Stimulated activated CD4-positive, alpha-beta T cell treated with anti-CD3 and anti-CD28 coated beads, Interleukin-12 subunit alpha, Interleukin-12 subunit beta, amount 100 ng/mL, for 24 hours (primary cell): ENCODE measurements at places on chromosomes 12 and 14.

- DNase-seq = no peak
These were observed 1.5 kb downstream of the WNK1 start for GRCh38 chr12:753611-754472.

DNA sequence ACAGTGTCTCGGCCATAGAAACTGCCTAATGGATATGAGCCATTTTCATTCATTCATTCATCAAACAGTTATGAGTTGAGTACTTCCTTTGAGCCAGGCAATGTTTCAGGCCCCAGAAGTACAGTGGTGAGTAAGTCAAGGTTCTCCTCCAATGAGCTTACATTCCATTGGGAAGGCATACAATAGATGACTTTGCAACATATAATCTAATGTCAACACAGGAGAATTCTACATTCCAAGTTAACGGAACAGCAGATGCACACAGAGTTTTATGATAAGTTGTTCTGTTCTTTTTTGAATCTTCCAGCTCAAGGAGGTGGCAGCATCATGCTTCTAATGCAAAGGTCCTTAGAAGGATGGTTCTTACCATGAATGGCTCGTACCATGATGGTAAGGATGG lies 3.2 kb upstream of the RFC5 start:
- no peak for DNase-seq

DNA sequence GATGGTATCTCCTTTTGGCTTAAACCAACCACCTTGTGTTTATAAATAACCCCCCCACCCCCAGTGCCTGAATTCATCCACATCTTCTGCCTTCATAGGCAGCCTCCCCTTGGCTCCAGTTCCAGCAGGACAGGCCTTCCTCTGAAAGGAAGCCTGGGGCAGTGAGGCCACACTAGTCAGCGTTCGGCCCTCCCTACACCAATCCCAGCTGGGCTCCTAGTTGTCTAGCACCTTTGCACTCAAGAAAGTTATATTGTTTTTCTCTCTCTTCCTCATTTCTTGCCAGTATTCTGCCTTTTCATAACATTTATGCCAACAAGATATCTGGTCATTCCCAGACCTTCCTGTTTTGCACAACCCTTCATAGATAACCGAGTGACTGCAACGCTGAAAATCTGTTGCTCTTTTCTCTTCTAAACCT lies 73.1 kb upstream of the ACTN1 start:
- DNase-seq = no peak

DNA sequence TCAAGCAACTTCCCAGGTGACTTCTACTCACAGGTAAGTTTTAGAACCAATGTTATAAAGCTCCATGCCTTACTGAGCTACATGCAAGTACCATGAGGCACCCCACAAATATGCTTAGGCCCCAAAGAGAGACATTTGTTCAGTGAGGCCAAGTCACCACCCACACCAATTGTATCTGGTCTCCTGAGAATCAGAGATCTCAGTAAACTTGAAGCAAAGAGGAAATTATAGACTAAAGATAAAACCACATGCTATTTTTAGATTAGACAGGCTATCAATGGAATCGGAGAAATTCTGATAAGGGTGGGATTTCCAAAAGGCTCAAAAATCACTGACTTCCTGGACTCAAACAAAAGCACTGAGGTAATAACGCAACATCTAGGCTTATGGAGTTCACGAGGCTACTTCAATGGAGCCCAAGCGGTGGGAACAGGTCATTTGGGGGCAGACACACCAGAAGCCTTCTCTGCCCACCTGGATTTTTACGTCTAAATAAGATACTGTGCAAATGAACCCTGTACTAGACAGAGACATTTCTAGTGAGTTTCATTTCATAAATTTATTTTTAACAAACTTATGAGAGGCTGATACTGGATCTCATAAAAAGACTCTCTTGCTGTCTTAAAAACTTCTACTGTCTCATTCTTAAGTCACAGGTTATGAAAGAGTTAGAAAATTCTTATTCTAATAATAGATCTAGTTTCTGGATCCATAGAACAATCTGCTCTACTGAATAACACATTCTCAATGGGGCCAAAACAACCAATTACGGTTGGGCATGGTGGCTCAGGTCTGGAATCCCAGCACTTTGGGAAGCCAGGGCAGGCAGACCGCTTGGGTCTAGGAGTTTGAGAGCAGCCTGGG lies 7.7 kb downstream of the SLC15A4 start:
- DNase-seq = no peak

GRCh38 chr12:26360062-26360461 lies 164.7 kb downstream of the SSPN start:
- DNase-seq = no peak

- DNase-seq = no peak
These were observed 127.7 kb downstream of the KIF26A start for GRCh38 chr14:104265918-104266630.

GRCh38 chr14:37420622-37421021 lies 174.4 kb downstream of the FOXA1 start:
- no peak for DNase-seq

DNA sequence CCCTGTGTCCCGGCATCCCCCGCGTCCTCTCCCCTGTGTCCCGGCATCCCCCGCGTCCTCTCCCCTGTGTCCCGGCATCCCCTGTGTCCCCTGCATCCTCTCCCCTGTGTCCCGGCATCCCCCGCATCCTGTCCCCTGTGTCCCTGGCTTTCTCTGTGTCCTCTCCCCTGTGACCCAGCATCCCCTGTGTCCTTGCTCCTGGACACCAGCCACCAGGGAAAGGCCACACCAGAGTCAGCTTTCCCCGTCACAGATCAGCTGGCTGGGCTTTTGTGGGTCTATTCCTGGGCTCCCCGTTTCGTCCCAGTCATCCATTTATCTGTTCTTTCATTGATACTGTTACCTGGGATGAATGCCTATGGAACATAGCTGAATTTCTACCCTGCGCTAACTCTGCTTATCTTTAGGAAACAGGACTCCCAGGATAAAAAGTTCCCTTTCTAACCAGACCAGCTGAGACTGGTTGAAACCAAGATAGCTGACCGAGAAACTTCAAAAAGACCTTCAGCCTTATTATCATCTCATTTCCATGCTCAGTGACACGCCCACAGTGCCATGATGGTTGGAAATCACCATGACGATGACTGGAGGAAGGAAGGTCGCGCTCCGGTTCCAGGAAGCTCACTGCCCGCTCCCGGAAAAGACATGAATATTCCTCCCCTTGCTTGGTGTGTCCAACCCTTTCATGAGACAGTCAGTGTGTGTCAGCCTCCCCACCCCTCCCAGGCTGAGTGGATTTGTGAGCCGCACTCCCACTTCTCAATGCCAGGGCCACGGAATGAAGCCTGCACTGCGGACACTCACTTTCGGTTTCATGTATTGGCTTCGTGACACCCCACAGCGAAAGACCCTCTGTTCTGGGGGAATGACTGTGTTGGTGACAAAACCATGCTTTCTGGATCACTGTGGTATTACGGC lies 276.4 kb upstream of the SFSWAP start:
- no peak for DNase-seq

DNA sequence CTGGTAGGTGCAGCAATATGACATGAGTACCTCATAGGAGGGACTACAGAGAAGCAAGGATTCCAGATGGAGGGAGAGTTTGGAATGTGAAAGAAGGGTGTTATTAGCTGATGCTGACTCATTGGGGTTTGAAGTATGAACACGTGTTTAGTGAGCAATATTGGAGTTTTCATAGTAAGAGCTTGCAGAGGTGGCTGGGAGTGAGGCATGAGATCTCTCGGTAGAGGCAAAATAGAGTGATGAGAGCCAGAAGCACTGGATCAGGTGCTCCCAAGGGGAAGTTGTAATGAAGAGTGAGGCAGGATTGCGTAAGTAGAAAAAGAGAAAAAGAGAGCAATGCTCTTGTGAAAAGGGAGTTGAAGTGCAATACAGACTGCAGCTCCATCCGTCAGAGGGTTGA lies 42.1 kb downstream of the MGST1 start:
- DNase-seq = no peak

- no peak for DNase-seq
These were observed 3.2 kb downstream of the KRR1 start for GRCh38 chr12:75508159-75508558.

- DNase-seq = no peak
These were observed 122.7 kb downstream of the SSPN start for GRCh38 chr12:26317942-26318575.
